HFFc6 (cell line): ENCODE measurements at places on chromosomes 11 and 22. TPM values are rescaled to one million over a fixed set of nuclear protein-coding genes. Genes with fewer than 3 reads are reported as not detected.

The C11orf71 gene
- total RNA-seq: 2.5 to 4.8 TPM (median 2.6 TPM) in 3 replicates

- DNase-seq: peak; percentile 25
Observed at GRCh38 chr22:19691721-19692341, 22.5 kb upstream of the SEPTIN5 start.

GRCh38 chr11:15396778-15397177 is 282.1 kb downstream of the INSC start:
- no peak for DNase-seq

DNA sequence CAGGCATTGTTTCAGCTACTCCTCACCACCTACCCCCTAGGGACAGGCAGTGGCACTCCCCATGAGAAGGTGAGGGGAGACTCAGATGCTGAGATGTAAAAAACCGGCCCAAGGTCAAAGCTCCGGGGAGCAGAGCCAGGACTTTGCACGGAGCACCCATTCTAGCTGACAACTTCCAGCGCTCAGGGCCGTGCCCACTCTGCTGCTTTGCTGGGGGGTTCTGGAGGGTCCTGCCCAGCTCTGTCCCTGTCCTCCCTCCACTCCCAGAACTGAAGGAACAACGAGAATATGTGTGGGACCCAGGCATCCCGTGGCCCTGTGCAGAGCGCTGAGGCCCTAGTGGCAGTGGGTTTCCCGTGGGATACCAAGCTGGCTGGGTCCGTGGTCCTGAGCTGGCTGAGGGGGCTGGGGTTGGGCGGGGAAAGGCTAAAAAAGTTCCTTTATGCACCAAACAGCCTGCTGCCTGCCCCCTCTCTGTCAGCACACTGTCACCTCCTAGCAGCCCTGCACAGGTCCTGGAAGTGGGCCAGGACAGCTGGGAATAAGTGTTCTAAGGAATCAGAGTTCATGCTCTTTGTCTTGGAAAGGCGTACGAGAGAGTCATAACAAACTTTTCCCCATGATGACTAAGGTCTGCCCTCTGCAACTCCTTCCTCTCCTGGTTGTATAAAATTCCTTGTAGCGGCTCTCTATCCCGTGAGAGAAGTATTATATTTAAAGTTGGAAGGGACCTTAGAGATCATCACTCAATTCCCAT is 1.9 kb downstream of the MS4A10 start:
- peak; percentile 41 for DNase-seq

- peak; percentile 67 for DNase-seq
Observed at GRCh38 chr22:32079130-32080089, 36.3 kb downstream of the SLC5A1 start.

The OR5A1 gene
- not detected in 3 replicates for total RNA-seq

The MRPL17 gene
- 91.3 to 111 TPM (median 93.8 TPM) in 3 replicates for total RNA-seq

The SMTNL1 gene
- not detected in 3 replicates for total RNA-seq

- DNase-seq: no peak
Observed at GRCh38 chr22:29256606-29257325, 11.0 kb downstream of the RHBDD3 start.

The CARNS1 gene
- 0.06 to 0.07 TPM in 2 of 3 replicates, not detected in the other for total RNA-seq

DNA sequence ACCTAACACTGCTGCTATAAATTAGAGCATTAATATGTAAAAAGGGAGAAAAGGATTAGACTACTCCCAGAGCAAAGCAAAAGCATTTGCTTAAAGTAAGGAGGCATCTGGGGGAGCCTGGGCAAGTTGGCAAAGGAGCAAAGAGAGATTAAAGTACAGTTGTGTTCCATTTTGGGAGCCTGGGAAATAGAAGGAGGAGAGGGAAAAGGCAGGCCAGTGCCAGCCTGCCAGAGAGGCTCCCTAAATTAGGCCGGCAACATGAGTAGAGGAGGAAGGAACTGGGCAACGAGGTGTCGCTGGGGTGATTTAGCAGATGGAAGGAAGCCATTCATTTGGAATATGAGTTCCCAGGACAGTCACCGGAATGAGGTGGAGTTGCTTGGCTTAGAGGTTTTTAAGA is 186.2 kb upstream of the TBCEL start:
- DNase-seq: no peak

GRCh38 chr11:39011797-39012196 is 2413.8 kb upstream of the RAG2 start:
- no peak for DNase-seq

- DNase-seq: no peak
Observed at GRCh38 chr11:17526931-17527627, 17.1 kb downstream of the USH1C start.

DNA sequence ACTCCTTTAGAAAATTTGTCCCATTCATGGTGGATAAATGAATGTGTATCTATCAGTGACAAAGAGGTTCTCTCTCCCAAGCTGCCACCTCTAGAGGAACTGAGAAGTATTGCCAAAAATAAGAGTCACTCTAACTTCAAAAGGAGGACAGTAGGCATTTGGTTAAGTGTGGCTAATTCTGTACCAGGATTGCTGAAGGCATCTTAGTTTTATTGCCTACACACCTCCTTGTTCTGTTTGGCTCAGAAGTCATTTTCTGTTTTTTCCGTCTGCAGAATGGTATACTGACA is 189.0 kb upstream of the MPPED2 start:
- no peak for DNase-seq

- DNase-seq: no peak
Observed at GRCh38 chr11:83976086-83976485, 689.9 kb upstream of the CCDC90B start.

DNA sequence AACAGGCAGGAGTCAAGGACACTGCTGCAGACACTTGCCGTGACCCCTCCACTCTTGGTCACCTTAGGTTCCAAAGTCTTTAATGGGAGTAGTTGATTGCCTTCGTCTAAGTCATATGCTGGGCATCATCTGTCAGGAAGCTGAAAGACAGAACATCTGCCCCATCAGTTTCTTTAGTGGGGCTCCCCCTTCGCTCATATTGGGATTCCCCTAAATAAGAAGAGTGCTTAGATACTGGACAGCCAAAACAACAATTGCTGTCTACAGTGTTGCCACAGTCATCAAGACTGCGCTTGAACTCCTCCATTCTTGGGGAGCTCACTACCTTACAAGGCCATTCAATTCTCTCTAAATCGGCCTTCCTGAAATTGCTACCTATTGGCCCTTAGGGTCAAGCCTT is 58.5 kb downstream of the UBASH3B start:
- no peak for DNase-seq

The RAB30 gene
- 17.6 and 21.5 TPM in 2 replicates for total RNA-seq

DNA sequence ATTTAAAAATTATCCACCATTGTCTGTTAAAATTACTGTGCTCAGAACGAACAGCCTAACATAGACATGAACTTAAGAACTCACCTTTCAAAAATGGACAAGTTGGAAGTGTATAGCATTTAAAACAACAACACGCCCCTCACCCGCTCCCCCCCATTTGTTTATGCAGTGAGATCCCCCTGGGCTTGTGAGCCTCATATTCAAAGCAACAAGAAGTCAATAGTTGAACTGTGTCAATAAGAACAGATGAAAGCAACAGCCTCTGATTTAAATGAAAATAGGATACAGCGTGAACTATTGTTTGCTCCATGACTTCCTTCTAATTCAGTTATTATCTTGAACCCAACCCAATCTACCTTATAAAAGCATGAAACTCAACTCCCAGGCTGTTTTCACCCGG is 314.2 kb downstream of the BLID start:
- DNase-seq: no peak

DNA sequence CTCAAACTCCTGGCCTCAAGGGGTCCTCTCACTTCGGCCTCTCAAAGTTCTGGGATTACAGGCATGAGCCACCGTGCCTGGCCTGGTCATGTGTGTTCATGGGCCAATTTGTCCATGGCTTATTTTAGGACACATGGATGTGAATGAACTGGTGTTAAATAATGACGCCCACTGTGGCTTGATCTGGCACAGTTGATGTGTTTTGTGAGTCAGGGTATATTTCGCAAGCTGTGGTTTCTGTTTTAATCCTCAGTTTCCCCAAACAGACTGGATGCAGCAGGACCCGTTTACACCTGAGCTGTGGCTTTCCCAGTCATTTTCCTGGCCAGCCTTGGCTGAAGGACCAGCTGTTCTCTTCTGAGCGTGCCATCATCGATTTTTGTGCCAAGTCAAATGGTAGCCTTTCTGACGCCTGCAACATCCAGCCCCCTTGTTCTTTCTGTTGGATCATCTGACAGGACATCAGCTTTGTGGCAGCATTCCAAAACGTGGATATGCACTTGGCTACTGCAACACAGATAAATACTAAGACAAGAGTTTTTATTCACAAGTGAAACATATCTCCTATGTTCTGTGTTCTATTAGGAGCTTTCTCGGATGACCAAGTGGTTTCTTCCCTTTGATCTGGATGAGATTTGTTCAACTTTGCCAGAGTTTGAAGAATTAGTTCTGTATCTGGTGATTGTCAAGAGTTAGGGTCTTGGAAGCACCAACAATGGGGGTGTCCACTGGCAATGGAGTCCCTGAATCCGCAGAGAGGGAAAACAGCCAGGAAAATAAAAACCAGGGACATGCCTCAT is 40.0 kb upstream of the SEPTIN5 start:
- DNase-seq: no peak

DNA sequence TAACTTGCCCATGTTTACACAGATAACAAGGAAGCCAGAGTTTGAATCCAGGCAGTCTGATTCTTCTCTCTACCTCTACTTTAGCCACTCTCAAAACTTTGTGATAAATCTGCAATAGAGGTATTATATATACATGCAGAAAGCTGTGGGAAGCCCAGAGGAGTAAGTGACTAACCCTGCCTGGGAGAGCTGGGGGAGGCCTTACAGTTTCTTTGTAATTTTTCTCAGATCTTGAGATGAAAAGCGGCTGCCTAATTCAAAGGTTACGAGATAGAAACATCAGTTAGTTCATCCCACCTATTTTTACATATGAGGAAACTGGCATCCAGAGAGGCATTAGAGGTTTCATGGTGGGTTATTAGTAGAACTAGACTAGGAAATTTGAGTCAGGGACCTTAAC is 4.9 kb downstream of the STIM1 start:
- DNase-seq: no peak

GRCh38 chr22:36689583-36689982 is 14.0 kb downstream of the CACNG2 start:
- no peak for DNase-seq

The FXYD6 gene
- total RNA-seq: not detected in 2 replicates

GRCh38 chr11:118921121-118921928 is 4.4 kb downstream of the BCL9L start:
- peak; percentile 55 for DNase-seq

DNA sequence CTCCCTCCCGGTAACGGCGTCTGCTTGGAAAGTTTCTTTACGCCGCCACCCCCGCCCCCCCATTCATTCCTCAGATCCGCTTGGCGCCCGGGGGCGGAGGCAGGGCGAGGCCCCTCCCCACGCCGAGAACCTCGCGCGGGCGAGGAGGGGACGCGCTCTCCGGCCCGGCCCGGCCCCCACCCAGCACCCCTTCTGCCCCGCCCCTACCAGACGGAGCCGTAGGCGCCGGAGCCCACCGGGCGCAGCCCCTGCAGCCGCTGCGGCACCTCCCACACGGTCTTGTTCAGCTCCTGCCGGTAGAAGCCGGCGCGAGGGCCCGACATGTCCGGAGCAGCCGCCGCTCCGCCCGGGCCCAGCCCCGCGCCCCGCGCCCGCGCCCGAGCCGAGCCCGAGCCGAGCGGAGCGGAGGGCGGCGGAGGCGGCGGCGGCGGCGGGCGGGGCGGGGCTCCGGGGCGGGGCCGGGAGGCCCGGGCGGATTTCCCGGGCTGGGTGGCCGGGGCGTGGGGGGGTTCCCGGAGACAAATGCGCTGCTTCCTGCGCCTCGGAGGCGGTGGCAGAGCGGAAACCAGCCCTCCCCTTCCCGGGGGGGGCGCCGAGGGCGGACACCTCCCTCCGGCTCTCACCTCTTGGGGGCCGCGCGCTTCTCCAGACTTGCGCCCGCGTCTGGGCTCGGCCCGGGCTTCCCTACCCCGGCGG is at the start of gene MAPK11:
MAPK11 (minus strand) TSS at position 411 of the 696 bp plus-strand sequence; CDS start at position 323, 88 bp downstream.
- no peak for DNase-seq

DNA sequence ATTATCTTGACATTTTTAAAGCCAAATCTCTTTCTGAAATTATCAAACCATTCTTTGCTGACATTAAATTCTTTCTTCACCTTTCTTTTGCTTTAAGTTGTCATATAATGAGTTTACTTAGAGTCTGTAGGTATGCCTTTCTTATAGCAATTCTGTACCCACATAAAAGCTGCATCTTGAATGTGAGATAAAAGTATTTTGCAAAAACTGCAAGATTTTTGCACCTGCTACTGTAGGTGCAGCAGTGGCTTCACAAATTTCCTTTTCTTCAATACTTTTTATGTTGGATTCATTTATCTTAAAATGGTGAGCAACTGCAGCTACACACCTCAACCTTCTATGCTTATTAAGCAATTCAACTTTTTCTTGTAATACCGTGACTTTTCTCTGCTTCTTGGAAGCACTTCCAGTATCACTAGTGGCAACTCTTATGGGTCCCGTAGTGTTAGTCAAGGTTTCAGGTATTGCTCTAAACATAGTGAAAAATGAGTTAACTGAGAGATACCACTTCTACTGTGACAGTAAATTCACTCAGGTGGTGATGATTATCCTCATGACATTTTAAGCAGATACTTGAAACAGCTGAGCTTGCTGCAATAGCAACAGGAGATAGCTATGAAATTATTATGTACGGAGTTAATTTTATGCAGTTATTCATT is 18.8 kb downstream of the ZFP91 start:
- no peak for DNase-seq

DNA sequence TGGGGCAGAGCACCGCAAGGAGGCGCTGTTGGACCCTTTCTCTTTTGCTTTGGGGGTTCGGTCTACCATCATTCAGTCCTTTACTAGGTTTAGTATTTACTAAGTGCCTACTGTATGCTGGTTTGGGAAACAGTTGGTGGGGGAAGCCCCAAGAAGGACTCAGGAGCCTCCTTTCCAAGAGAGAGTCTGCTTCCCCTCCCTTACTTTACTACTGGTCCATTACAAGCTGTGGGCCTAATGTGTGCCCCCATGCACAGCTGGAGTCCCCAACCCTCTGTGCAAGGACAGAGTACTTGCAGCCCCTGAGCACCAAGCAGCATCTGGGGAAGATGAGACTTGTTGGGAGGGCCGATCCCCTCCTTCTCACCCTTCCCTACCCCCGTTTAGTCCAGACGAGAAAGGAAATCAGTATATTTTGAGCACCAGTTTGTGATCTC is 876 bp upstream of the UBE2L6 start:
- DNase-seq: peak; percentile 69

- DNase-seq: no peak
Observed at GRCh38 chr11:64752175-64752970, 7.4 kb downstream of the PYGM start.

GRCh38 chr22:23485490-23485889 is 94.6 kb downstream of the IGLL1 start:
- DNase-seq: no peak

GRCh38 chr11:68398995-68399851 is 61.3 kb upstream of the PPP6R3 start:
- DNase-seq: no peak

The HSPB2 gene
- 1.4 to 5.3 TPM (median 1.5 TPM) in 3 replicates for total RNA-seq
